Activated T-helper 17 cell treated with anti-CD3 and anti-CD28 coated beads, Interleukin-2, amount 50 U/mL, for 72 hours (primary cell): ENCODE measurements at places on chromosomes 16 and 17.

DNA sequence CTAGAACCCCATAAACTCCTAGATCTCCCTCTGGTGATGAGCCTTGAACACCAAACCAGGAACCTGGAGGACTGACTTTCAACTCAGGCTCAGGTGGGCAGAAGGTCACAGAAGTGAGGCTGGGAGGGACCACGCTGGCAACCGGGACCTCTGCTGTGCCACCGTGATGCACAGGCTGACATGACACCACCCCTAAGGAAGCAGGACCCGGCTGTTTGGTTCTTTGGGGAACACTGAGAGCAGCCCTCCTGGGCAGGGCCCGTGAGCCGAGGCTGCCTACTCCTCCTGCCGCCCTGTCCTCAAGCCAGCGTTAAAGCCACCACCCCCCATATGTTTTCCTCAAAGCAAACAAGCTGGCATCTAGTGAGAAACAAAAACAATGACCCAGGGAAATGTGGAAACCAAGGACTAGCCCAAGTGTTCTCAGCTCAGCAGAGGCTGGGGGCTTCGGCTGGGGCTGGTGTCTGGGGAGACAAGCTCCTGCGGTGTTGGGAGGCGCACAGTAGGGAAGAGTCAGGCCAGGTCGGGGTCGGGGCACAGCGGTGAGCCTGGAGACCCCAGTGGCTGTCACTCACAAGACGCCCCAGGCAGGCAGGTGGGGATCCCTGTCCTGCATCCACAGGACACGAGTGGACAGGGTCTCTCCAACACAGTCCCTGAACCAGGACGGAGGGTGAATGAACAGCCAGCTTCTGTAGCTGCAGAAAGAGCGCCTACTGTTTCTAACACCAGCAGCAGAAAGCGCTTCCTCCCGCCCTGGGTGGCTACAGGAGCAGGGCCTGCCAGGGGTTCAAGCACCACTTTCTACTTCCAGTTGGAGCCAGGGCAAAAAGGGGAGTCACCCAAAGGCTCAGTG is 1.7 kb downstream of the SMIM5 start:
- ATAC-seq: no peak

GRCh38 chr16:87507351-87508069 is 14.7 kb upstream of the ZCCHC14 start:
- no peak for ATAC-seq

DNA sequence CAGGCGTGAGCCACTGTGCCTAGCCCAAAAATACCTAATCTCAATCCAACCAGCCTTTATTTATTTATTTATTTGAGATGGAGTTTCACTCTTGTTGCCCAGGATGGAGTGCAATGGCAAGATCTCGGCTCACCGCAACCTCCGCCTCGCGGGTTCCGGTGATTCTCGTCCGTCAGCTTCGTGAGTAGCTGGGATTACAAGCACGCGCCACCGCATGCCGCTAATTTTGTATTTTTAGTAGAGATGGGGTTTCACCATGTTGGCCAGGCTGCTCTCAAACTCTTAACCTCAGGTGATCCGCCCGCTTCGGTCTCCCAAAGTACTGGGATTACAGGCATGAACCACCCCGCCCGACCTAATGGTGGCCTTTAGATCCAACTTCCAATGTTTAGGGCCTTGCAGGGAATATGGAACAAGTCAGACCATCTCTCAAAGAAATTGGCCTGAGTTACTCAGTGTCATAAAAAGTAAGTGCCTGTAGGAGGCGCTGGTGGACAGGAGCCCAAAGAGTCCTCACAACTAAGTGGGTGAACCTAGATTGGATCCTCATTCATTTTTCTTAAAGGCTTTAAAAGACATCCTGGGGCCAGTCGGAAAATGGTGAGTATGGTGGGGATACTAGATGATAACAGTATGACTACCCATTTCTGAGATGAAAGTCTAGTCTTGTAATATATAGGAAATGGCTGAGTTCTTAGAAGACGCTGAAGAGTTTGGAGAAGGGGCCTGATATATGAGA is 4.6 kb downstream of the ZSCAN10 start:
- ATAC-seq: peak; percentile 74

DNA sequence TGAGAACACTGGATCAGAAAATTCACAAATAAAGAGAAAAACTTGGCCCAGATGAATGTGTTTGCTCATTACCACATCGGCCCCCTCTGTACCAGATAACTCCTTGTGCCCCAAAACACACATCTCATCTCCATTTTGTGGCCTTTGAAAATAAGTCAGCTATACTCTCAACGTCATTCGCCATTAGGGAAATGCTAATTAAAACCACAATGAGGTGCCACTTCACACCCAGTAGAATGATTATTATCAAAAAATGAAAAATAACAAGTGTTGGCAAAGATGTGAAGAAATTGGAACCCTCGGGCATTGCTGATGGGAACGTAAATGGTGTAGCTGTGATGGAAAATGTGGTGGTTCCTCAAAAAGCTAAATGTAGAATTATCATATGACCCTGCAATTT is 34.6 kb upstream of the AKTIP start:
- ATAC-seq: no peak

- no peak for ATAC-seq
Measured at GRCh38 chr17:45404870-45405249, 27.8 kb downstream of the ARHGAP27 start.
